ENCODE measurements at places on chromosomes 13 and 19. TPM values are rescaled to one million over a fixed set of nuclear protein-coding genes. Genes with fewer than 3 reads are reported as not detected.

DNA sequence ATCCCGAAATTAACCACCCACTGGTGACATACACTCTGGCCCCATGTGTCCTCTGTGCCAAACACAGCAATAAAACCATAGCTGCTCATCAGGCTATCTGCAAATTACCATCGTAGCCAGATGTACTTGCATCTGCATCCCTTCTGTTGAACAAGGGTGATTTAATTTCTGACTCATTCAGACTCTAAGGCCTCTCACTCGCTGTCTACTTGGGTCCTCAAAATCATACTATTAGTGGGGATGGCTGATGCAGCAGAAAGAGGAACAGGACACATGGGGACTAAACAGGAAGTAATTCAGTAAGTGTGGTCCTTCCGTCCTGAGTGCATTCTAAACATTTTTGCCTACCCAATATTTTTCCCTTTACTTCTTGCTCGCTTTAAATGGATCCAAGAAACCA, 2275.0 kb upstream of the PCDH20 start:
- H3K36me3 ChIP-seq: no peaks in the 10 kb centered on the region
- no peak for DNase-seq
- H3K4me1 ChIP-seq: no peaks in the 10 kb centered on the region

- no peaks in the 10 kb centered on the region for H3K36me3 ChIP-seq
- peak; percentile 46 for DNase-seq
- no peak overlapping the region for H3K27ac ChIP-seq
- H3K4me1 ChIP-seq: no peaks in the 10 kb centered on the region
These were observed 802 bp upstream of the FREM2 start for GRCh38 chr13:38685974-38686576.

Gene ADAT3
- total RNA-seq: 3.3 TPM

- no peaks in the 10 kb centered on the region for H3K36me3 ChIP-seq
- H3K27me3 ChIP-seq: no peaks in the 10 kb centered on the region
- H3K4me1 ChIP-seq: peaks cover 3% of the 10 kb centered on the region
- H3K4me3 ChIP-seq: no peak overlapping the region
- H3K27ac ChIP-seq: no peak overlapping the region
These were observed 8.2 kb upstream of the OR1M1 start for GRCh38 chr19:9078651-9079050.

DNA sequence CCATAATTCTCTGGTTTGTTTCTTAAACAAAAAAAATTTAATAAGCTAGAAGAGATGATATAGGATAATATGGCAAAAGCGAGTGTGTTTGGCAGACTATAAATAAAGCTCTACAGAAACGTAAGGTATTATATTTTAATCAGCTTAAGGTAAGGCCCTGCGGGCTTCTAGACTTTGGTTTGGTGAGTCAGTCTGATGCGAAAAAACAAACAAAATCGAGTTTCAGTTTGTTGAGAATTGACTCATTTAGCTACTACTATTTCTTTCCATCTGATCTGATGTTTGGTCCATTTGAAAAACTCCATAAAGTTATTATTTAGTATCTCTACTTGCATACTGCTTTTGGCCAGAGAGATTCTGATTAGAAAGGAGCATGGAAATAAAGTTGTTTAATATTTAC, 138.0 kb downstream of the MIPEP start:
- no peak overlapping the region for H3K4me3 ChIP-seq
- DNase-seq: no peak
- no peaks in the 10 kb centered on the region for H3K27me3 ChIP-seq
- peak overlapping the region; percentile 80 for H3K27ac ChIP-seq
- peaks cover 44% of the 10 kb centered on the region for H3K4me1 ChIP-seq

DNA sequence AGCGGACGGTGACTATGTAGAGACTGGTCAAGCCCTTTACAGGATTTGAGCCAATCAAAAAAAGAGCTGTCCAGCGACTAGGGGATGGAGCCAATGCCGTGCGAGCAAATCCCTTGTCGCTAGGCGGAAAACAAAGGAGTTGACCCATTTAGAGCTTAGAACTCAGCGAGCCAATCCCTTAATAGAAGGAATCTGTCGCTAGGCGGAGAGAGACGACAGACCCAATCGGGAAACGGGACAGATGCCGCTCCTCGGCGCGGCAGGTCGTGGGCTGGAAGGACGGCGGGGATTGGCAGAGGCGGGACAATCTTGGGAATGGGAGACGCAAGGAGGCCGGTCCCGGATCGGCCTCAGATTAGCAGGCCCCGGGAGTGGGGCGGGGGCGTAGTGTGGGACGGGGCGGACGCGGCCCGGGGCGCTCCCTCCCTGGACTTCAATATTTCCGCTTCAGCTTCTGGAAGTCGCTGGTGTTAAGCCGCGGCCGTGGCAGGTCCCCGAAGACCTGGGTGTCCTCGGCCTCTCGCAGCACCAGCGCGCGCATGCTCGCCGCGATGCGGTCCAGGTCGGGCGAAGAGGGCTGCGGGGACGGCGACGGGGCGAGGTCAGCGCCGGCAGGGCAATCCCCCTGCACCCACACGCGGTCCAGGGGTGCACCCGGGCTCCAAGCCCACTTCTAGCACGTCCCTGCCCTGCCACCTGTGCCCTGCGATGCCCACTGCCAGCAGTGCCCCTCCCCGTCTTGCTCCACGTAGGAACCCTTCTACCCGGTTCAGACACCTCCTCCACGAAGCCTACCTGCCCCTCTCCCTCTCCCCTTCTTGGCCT, 2.3 kb upstream of the PNKP start:
- peak overlapping the region; percentile 69 for H3K27ac ChIP-seq
- H3K4me3 ChIP-seq: peak overlapping the region; percentile 74
- DNase-seq: peak; percentile 100
- H3K36me3 ChIP-seq: peaks cover 18% of the 10 kb centered on the region
- no peaks in the 10 kb centered on the region for H3K27me3 ChIP-seq

Gene CDC37
- total RNA-seq: 131 TPM

GRCh38 chr13:41017817-41018601, 1.1 kb downstream of the ELF1 start:
- no peak for DNase-seq
- H3K27me3 ChIP-seq: no peaks in the 10 kb centered on the region
- H3K4me3 ChIP-seq: no peak overlapping the region

Gene ZNF221
- total RNA-seq: 9.0 TPM

Gene DACT3
- total RNA-seq: 1.8 TPM

- peaks cover 8% of the 10 kb centered on the region for H3K27me3 ChIP-seq
- DNase-seq: no peak
- H3K4me3 ChIP-seq: peak overlapping the region; percentile 81
- peaks cover 5% of the 10 kb centered on the region for H3K36me3 ChIP-seq
- H3K4me1 ChIP-seq: peaks cover 42% of the 10 kb centered on the region
These were observed 714 bp downstream of the NDFIP2 start for GRCh38 chr13:79481685-79482052.

Gene ZNF776
- total RNA-seq: 16.3 TPM

DNA sequence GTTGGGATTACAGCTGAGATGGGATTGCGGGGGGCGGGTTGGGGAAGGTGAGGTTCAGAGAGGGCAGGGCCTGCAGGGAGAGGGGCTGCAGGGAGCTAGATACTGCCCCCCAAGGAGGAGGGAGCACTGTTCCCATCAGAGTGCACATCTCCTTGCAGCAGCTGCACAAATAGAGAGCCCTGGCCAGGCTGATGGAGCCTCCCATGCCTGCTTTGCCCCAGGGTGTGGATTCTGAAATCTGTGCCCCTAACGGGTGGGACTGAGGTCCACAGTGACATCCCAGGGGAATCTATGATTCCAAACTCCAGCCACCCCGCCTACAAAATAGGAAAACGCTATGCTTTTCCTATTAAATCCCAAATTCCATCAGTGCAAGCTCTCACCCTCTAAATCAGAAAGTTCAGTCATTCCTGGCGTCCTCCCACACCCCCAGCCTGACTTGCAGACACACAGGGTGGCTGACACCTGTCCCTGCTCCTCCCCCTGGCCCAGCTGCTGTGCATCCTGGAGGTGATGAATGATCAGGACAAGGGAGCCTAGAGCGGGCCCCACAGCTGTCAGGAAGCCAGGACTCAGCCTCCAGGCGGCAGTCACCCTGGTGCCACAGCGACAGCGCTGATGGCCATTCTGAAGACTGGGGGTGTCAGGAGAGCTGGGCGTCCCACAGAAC, 6.3 kb upstream of the CEACAM21 start:
- DNase-seq: no peak
- H3K4me3 ChIP-seq: no peak overlapping the region
- peaks cover 48% of the 10 kb centered on the region for H3K27me3 ChIP-seq
- H3K4me1 ChIP-seq: no peaks in the 10 kb centered on the region
- no peak overlapping the region for H3K27ac ChIP-seq
- H3K36me3 ChIP-seq: no peaks in the 10 kb centered on the region

DNA sequence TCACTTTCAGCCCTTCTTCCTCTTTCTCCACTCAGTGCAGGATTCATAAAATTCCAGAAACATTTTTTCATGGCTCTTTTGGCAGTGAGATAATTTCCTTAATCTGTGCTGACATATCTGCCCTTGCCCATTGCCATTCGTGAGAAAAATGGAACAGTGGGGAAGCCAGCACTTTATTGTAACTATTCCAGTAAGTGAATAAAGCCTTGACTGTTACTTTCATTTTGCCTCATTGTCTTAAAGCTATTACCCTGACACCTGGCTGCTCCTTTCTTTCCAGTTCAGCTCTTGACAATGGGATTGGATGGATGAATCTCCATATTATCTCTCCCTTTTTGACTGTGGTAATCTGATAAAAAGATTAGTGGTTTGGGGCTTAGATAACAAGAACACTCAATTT, 1068.1 kb upstream of the PCDH20 start:
- no peaks in the 10 kb centered on the region for H3K4me1 ChIP-seq
- no peaks in the 10 kb centered on the region for H3K27me3 ChIP-seq
- H3K4me3 ChIP-seq: no peak overlapping the region
- DNase-seq: no peak

DNA sequence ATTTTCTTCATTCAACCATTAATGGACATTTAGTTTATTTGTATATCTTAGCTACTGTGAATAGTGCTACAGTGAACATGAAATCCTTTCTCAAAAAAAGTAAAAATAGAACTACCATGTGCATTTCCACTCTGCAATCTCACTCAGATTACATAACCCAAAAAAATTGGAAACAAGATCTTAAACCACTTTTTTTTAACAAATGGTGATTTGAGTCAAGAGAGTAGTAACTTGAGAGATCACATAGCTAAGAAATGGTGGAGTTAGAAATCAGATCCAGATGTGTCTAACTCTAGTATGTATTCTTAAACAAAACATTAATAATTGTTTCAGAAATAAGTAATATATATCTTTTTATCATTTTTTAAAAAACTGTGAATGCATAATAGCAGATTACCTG, 318.3 kb upstream of the SGCG start:
- no peaks in the 10 kb centered on the region for H3K27me3 ChIP-seq
- H3K4me1 ChIP-seq: no peaks in the 10 kb centered on the region

Gene PARP4
- 64.5 TPM for total RNA-seq

GRCh38 chr13:91347996-91348905, 764 bp downstream of the MIR17HG start:
- peak; percentile 96 for DNase-seq
- H3K27me3 ChIP-seq: peaks cover 21% of the 10 kb centered on the region
- peak overlapping the region; percentile 86 for H3K4me3 ChIP-seq
- H3K27ac ChIP-seq: peak overlapping the region; percentile 20

DNA sequence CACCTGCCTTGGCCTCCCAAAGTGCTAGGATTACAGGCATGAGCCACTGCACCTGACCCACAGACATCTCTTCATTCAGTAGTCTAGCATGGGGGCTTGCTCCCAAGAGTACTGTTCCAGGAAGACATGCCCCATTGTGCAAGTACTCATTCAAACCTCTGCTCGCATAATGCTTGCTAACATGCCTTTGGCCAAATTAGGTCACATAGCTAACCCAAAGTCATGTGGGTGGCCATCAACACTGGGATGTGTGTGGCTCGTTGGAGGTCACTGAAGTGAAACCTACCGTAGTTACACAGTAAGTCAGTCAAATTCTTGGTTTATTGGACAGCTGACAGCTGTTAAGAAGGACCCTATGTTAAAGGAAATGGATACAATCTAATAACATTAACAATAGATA, 20.3 kb downstream of the RFXAP start:
- no peak for DNase-seq
- H3K4me3 ChIP-seq: no peak overlapping the region
- H3K36me3 ChIP-seq: no peaks in the 10 kb centered on the region
- H3K4me1 ChIP-seq: no peaks in the 10 kb centered on the region

- H3K27me3 ChIP-seq: no peaks in the 10 kb centered on the region
- H3K36me3 ChIP-seq: no peaks in the 10 kb centered on the region
- H3K4me3 ChIP-seq: no peak overlapping the region
- no peak for DNase-seq
- H3K4me1 ChIP-seq: no peaks in the 10 kb centered on the region
These were observed 29.7 kb upstream of the FXYD3 start for GRCh38 chr19:35085947-35086346.

Gene DOHH
- total RNA-seq: 8.3 TPM

Gene AKT2
- 118 TPM for total RNA-seq

Gene NCAN
- under 0.01 TPM for total RNA-seq

Gene STAP2
- total RNA-seq: 2.4 TPM

Gene ZNF556
- not detected for total RNA-seq

DNA sequence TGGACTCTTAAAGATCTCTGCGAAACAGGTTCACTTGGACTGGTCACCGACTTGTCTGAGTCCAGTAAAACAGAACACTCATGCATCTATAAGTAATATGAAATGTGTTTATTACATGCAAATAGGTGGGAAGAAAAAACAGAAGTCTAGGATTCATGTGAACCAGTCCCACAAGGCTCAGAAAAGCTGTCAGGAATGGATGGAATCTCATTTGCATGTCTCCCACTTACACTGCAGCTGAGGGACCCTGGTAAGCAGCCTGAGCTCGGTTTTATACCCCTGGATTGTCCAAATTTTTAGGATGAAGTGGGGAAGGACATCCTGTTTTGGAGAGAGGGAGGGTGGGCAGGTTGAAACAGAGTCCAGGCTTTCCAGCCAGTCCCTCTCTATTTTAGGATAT, 1545.1 kb upstream of the PCDH20 start:
- no peaks in the 10 kb centered on the region for H3K36me3 ChIP-seq
- DNase-seq: no peak
- no peaks in the 10 kb centered on the region for H3K4me1 ChIP-seq
- H3K27ac ChIP-seq: no peak overlapping the region

- no peak overlapping the region for H3K4me3 ChIP-seq
- no peaks in the 10 kb centered on the region for H3K36me3 ChIP-seq
- no peaks in the 10 kb centered on the region for H3K4me1 ChIP-seq
- DNase-seq: peak; percentile 54
- H3K27ac ChIP-seq: no peak overlapping the region
These were observed 1193.6 kb downstream of the UQCRFS1 start for GRCh38 chr19:28019371-28019770.

Gene ZNF83
- total RNA-seq: 52.8 TPM

Gene BRME1
- total RNA-seq: 0.59 TPM

DNA sequence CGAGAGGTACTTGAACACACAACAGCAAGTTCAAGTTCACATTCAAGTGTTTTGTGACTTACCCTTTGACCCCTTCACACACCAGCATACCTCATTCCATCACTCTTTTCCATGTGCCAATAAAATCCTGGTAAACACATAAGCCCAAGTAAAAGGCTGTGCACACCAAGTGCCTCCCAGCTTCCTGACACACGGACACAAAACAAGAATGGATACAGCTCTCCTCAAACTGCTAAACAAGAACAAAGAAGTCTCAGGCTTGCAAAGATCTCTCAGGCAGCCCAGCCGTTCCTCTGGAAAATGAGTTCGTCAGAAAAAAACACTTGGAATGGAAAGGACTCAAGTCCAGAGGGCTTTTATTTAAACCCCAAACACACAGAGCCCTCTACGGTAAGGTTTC, 83.7 kb downstream of the NUFIP1 start:
- DNase-seq: no peak
- no peaks in the 10 kb centered on the region for H3K36me3 ChIP-seq
- peak overlapping the region; percentile 90 for H3K27ac ChIP-seq
- peaks cover 40% of the 10 kb centered on the region for H3K4me1 ChIP-seq
- H3K27me3 ChIP-seq: no peaks in the 10 kb centered on the region
- no peak overlapping the region for H3K4me3 ChIP-seq

Gene PALM3
- total RNA-seq: not detected
